Activated CD8-positive, alpha-beta memory T cell treated with anti-CD3 and anti-CD28 coated beads for 48 hours (primary cell): ENCODE measurements at places on chromosomes 5 and 9.
A peak's percentile ranks its signal among the peaks of the same experiment; 100 is the strongest.

GRCh38 chr9:81408951-81409350 is 280.4 kb downstream of the TLE1 start:
- DNase-seq, result no peak

- no peak for DNase-seq
Measured at GRCh38 chr5:168408561-168409305, 77.5 kb upstream of the RARS1 start.

- DNase-seq, result no peak
Measured at GRCh38 chr5:59007460-59008063, 424.7 kb downstream of the RAB3C start.

DNA sequence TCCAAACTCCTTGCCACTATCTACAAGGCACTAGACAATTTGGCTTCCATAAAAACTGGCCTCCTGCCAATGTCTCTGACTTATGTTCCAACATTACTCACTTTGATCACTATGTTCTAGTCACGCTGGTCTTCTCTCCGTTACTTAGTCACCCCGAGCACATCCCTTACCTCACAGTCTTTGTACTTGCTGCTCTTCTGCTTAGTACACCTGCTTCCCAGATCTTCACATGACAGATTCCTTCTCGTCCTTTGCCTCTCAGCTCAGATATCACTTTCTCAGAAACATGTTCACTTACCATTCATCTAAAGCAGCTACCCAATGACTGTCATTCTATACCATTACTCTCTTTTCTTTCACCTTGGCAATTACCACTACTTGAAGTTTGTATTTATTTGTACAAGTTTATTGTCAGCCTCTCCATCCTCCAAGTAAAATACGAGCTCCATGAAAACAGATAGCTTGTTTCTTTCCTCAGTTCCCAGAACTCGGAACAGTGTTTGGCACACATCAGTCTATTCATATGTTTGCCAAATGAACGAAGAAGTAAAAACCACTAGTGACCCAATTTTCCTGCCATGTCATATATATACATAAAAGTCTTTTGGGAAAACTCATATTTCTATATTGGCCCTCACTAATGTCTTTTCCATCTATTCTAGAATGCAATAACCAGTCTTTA is 5.9 kb upstream of the SLC22A5 start:
- no peak for DNase-seq

GRCh38 chr5:5089895-5090649 is 50.1 kb upstream of the ADAMTS16 start:
- no peak for DNase-seq

GRCh38 chr5:52705720-52706119 is 82.0 kb upstream of the ITGA1 start:
- DNase-seq, result no peak

DNA sequence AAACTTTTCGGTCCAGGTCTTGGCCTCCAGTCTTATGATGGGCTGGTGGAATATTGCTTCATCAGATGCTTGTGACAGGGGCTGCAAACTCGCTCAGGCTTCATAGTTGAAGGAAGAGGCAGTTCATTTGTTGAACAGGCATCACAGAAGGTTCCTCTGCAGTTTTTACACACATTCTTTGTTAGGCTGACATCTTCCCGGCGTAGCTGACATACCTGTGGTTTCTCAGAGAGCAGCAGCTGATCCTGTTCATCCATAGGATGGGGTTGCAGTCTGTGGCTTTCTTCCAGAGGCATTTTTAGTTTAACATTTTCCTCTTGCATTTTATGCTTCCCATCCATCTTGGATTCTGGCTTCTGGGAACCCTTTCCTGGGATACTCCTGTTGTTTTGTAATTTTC is 1255.2 kb downstream of the EFNA5 start:
- no peak for DNase-seq

- no peak for DNase-seq
Measured at GRCh38 chr9:9730174-9730573, 882.6 kb downstream of the PTPRD start.

DNA sequence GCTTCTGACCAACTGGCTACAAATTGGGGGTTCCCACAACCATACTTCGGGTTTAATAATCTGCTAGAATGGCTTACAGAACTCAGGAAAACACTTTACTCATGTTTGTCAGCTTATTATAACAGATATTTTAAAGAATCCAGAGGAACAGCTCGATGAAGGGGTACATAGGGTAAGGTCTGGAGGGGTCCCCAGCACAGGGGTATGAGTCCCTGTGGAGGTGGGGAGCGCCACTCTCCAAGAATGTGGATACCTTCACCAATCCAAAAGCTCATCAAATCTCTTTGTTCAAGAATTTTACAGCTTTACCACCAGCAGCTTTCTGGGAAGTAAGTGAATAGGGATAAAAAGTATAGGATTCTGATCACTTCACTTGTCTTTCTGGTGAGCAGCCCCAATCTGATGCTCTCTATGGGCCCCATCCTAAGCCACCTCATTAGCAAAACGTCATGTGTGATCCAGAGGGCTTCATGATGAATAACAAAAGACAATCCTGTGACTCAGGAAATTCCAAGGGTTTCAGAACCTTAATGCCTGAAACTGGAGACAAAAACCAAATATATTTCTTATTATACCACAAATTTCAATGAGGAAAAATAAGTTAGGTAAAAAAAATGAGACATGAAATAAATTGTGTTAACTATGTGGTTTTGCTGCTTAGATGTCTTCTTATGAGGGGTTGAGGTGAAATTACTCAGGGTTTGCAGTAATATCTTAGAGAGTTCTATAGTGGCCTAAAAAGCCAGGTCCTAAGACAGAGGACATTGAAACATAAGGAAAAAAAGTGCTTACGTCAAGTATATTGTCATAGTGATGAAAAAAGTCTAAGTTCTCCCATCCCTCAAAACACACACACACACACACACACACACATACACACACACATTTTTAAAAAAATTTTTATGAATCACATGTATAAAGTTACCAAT is 290.5 kb downstream of the ANXA1 start:
- no peak for DNase-seq

GRCh38 chr9:92706218-92706940 is 36.4 kb upstream of the IPPK start:
- DNase-seq, result no peak

DNA sequence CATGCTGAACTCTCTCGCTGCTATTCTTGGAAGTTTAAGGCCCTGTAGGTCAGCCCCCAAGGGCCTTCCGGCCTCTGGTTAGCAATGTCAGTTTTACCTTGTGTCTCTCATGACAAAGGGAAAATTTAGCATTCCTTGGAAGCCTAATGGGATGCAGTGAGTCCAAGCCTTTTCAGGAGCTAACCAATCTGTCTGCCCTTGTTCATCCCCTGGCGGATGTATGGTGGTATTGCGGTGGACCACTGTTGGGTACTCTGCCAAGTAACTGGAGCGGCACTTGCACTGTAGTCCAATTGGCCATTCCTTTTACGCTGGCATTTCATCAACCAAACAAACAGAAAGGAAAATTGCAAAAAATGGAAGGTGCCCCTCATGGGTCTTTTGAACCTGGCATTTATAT is 318.4 kb upstream of the NMUR2 start:
- no peak for DNase-seq

- DNase-seq, result no peak
Measured at GRCh38 chr9:101893661-101894646, 155.5 kb upstream of the GRIN3A start.

- no peak for DNase-seq
Measured at GRCh38 chr5:9408964-9409363, 136.9 kb downstream of the SEMA5A start.

GRCh38 chr5:88669371-88670050 is 213.5 kb downstream of the MEF2C start:
- no peak for DNase-seq

DNA sequence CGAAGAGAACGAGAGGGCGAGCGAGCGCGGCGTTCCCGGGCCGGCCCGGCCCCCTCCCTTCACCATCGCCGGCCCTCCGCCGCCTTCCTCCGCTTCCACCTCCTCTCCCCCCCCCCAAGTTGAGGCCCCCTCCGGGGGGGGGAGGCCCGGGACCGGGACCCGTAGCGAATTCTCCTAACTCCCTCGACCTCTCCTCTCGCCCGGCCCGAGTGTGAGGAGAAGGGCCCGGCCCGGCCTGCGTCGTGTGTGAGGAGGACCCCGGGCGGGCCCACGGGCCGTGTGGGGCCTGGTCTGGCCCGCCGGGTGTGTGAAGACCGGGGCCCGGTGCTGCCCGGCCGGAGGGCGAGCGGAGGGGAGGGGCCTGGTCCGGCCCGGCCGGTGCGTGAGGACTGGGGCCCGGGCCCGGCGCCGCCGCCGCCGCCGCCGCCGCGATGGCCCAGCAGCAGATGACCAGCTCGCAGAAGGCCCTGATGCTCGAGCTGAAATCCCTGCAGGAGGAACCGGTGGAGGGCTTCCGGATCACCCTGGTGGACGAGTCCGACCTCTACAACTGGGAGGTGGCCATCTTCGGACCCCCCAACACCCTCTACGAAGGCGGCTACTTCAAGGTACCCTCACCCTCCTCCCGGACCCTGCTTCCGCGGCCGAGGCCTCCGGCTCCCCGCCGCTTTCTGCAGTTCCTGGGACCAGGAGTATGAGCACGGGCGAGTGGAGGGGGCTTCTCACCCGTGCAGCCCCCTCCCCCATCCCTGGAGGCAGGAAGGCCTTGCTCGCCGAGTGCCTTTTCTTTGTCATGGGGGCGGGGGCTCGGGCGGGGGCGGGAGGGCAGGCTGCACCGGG is 587 bp downstream of the UBE2R2 start:
- DNase-seq, result peak; percentile 26

- DNase-seq, result peak; percentile 78
Measured at GRCh38 chr5:180803181-180804128, 849 bp upstream of the MGAT1 start.

GRCh38 chr5:106862450-106863193 is 808.1 kb downstream of the EFNA5 start:
- no peak for DNase-seq

GRCh38 chr9:92522983-92523970 is 12.5 kb downstream of the ECM2 start:
- no peak for DNase-seq

GRCh38 chr5:119079318-119079921 is 8.5 kb downstream of the DMXL1 start:
- DNase-seq, result peak; percentile 9

DNA sequence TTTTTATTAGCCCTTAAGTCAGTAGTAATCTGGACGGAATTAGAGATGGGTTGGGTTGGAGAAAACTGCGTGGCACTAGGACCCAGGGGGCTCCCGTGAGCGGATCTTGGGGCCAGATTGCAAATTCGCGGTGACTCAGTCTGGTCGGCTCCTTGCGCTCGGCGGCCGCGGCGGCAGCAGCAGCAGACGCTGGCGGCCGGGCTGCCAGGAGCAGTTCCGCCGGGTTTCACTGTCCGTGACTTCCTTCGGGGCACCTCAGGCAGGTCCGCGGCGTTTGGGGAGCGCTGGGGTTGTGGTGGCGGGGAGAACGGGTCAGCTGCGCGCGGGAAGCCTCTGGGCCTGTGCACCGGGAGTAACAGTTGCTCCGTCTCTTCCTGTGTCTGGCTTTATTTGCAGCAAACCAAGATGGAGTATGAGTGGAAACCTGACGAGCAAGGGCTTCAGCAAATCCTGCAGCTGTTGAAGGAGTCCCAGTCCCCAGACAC is 31.6 kb downstream of the TNPO1 start:
- DNase-seq, result peak; percentile 58

DNA sequence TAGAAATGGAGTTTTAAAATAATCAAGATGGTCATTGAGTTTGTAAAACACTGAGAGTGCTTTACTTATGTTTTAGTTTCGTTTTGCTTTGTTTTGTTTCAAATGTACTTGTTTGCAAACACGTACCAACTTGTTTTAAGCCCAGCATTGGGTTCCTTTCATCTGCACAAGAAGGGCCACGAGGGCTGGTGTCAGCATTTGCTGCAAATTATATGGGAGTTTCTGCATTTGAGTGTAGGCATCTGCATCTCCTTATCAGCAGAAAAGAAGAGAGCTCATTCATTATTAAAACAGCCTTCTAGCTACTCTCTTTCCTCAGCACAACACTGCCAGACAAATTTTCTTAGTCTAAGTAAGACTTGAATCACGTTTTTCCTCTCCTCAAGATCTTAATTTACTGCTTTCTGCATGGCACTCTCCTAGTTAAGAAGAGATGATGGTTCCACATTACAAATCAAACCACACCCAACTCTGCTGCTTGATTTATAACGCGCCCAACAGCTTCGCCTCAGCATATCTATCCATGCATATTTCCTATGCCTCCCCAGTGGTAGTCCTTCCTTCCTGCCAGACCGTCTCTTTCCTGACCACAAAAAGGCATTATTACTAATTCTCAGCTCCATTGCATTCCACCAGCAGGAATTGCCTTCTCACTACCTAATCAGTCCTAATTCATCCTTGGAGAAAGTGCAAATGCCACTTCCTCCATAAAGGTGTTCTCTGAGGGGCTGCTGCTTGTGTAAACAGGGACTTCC is 95.2 kb upstream of the CAST start:
- DNase-seq, result no peak

GRCh38 chr9:6007770-6008168 is 7.7 kb downstream of the RANBP6 start:
- DNase-seq, result peak; percentile 54

DNA sequence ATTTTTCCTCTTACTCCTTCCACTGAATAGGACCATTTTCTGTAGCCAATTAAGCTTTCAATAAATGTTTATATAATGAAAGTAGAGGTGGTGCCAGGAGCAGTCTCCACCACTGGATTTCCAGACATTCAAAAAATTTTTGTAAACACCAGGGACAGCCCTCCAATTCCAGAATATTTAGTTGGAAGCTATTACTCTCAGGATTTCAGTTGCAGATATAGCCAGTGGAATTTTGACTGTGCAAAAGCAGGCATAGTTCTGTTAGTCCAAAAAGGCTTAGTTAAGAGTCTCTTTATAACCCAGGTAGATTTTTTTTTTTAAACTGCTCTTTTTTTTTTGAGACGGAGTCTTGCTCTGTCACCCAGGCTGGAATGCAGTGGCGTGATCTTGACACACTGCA is 138.1 kb upstream of the DMRT1 start:
- no peak for DNase-seq

GRCh38 chr5:27462936-27463335 is 424.6 kb upstream of the CDH9 start:
- DNase-seq, result no peak

GRCh38 chr5:181120306-181120705 is 10.7 kb downstream of the OR2V1 start:
- DNase-seq, result no peak

DNA sequence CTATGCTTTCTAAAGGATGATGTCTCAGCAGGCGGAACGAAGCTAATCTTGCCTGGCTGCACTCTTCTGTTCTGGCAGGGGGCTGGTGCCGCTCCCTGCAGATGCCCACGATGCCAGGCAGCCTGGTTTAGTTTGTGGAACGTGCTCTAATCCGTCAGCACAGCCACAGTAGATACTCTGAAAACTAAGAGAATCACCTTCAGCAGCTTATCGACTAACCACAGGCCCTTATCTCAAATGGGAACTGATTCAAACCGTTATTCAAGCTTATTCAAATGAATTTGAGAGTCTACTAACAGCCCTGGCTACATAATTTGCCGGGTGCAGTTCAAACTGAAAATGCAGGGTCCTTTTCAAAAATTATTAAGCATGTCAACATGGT is 246.6 kb upstream of the ANKRD55 start:
- DNase-seq, result no peak

DNA sequence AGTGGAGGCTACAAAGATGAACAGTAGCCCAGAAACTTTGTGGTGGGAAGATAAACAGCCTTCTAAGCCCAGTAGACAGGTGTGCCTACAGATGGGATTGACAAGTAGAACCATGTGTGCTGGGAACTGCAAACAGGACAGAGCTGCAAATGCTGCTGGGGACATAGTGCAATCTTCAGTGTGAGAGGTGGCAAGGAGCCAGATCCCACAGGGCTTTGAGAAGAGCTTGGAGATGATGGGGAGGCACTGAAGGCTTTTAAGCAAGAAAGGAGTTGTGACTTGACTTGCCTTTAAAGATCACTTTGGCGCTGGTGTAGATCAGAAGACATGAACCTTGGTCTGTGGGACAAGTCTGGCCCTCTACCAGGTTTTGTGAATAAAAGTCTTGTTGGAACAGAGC is 675.2 kb downstream of the ACTL7B start:
- no peak for DNase-seq
